ENCODE measurements at places on chromosomes 3 and 15.
A peak's percentile ranks its signal among the peaks of the same experiment; 100 is the strongest.

DNA sequence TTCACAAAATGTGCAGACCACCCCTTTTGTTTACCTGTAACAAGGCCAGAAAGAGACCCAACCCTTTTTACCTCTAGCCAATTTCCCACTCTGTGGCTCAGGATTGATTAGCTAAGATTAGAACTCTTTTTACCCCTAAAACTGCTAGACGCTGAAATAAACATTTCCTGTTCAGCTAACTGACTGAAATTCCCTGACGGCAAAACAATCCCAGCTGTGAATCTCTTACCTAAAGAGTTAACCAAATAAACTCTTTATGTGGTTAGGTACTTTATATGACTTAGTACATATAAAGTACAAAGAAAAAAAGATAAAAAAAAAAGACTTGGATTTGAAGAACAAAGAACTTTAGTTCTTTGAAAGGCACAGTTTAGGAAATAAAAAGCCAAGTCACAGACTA lies 988.7 kb downstream of the FHIT start:
- no peak for DNase-seq

GRCh38 chr3:71310359-71310979 lies 273.1 kb downstream of the FOXP1 start:
- DNase-seq: peak; percentile 17

GRCh38 chr3:178823591-178824246 lies 247.9 kb downstream of the ZMAT3 start:
- DNase-seq: no peak

GRCh38 chr3:185711255-185711870 lies 113.5 kb downstream of the IGF2BP2 start:
- DNase-seq: peak; percentile 63

DNA sequence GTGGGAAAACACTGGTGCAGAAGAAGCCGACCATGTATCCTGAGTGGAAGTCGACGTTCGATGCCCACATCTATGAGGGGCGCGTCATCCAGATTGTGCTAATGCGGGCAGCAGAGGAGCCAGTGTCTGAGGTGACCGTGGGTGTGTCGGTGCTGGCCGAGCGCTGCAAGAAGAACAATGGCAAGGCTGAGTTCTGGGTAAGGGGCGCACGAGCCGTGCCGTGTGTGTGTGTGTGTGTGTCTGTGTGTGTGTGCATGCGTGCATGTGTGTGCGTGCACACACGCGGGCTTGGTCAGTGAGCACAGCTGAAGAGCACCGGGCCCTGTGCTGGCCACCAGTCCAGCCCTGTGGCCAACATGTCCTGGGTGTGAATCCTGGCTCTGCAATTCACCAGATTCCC lies 18.6 kb downstream of the PRKCD start:
- no peak for DNase-seq

- DNase-seq: peak; percentile 75
These were observed 4.2 kb upstream of the TRAT1 start for GRCh38 chr3:108818404-108818803.

DNA sequence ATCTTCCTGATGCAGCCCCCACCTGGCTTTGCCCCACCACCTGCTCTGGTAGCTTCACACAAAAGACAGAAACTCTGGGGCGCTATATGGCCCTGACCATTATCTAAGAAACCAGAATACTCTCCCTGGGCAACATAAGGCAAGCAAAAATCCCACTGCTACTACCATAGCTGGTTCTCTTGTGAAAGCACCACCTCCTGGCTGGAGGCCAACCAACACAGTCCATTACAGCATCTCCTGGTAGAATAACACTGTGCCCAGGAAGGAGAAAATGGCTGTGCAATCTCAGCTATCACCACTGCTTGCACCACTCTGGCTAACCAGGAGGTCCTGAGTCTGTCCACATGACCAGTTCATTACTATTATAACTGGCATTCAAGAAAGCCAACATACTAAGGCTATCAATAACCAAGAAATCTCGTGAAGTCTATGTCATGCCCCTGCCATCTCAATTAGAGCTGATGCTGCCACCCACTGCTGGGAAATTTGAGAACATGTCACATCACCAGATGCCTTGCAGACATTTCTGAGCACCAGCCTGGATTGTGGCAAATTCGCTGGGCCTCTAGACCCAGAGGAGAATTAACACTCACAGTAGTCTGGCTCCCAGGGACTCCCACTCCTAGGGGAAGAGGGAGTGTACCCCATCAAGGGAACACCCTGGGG lies 1114.8 kb downstream of the ROBO2 start:
- peak; percentile 18 for DNase-seq

DNA sequence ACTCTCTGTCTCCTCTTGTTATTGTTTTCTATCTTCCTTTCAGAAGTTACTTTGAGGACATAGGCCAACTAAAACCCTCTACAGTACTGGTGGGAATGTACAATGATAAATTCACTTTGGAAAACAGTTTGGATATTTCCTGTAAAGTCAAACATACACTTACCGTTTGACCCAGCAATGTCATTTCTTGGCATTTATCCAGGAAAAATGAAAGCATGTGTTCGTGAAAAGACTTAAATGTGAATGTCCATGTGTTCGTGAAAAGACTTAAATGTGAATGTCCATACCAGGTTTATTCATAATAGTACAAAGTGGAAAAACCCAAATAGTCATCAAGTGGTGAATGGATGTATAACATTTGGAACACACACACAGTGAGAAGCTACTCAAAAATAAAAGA lies 361.5 kb upstream of the DPH6 start:
- no peak for DNase-seq

DNA sequence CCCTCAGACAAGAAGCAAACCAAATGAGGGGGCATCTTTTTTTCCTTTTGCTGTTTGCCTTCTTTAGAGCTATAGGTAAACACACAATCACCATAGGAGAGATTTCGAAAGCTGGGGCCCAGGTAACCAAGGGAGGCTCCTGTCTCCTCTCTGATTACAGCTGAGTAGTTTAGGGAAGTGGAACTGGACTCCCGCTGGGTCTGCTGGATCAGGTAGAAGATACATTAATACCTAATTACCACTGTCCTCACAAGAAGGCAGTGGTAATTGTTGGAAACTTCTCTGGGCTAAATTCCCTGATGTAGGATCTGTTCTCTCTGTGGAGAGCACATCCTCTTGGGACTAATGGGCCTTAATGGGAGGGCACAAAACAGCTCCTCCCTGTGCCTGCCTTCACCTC lies 32.7 kb downstream of the HDC start:
- no peak for DNase-seq

DNA sequence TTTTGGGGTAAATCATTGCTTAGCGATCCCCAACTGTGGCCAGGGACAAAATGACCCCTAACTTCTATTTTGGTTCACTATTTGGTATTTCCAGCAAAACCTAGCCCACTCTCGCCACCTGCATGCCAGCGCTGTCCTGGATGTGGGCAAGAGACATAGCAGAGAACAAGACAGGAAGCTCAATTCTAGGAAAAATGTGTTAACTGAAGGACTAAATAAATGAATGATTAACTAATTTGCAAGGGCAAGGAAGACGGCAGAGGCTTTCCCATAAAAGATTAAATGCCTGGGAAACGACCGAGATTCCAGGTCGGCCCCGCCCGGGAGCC lies 408 bp downstream of the NICN1 start:
- DNase-seq: no peak

DNA sequence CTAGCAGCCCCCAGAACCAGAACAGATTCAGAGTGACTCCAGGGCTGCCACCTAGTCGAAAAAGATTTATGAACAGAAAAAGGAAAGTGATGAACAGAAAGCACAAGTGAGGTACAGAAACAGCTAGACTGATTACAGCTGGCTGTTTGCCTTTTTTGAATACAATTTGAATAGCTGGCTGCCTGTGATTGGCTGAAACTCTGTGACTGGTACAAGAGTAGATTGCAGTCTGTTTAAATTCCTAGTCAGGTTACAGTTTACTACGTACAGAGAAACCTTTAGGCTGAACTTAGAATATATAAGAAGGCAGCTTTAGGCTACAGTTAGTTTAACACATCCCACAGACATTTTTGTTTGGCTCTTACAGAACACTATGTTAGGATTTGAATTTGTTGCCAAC lies 10.0 kb downstream of the CCDC13 start:
- no peak for DNase-seq

- DNase-seq: no peak
These were observed 834.6 kb upstream of the CFAP20DC start for GRCh38 chr3:59884409-59884808.

DNA sequence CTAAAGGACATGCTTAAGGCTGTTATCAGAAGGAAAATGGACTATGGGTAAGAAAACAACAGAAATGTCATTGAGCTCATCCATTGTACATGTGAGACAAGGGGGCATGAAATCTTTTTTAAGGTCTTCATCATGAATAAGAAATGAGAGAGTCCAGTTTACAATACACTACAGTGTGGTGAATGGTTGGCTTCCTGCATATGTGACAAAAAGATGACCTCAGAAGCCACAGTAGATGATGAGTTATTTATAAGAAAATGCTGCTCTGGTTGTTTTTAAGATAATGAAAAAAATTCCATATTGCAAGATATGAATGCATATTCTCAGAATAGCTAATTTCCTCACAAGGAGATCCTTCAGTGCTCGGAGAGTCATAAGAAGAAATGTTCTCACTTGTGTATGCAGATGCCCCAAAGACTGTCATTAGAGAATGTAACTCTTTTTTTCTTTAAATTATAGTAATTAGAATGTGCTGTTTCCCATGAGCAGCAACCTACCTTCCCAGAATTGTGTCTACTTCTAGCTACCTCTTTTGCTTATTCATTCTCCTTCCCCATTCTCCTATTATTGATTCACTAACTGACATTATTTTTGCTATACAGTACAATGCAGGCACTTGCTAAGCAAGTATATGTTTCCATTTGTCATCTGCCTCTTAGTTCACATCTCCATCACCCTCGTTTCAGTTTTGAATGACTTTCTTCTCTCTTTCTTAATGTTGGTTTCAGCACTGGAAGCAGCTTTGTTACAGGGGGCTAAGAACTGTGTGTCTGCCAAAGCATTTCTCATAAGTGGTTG lies 152.0 kb upstream of the PEX5L start:
- DNase-seq: no peak

DNA sequence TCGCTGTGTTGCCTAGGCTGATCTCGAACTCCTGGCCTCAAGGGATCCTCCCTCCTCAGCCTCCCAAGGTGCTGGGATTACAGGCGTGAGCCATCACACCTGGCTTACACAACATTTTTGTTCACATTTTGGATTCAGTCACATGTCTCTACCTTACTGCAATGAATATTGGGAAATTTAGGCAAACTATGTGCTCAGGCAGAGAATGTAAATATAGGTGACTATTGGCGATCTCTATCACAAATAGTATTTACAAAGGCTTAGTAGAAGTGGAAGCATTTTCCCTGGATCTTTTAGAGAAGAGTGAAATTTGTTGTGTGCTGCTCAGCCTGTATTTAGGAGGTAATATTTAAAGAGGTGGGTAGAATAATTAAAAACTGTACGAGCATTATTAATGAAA lies 20.7 kb downstream of the SCAANT1 start:
- DNase-seq: no peak

DNA sequence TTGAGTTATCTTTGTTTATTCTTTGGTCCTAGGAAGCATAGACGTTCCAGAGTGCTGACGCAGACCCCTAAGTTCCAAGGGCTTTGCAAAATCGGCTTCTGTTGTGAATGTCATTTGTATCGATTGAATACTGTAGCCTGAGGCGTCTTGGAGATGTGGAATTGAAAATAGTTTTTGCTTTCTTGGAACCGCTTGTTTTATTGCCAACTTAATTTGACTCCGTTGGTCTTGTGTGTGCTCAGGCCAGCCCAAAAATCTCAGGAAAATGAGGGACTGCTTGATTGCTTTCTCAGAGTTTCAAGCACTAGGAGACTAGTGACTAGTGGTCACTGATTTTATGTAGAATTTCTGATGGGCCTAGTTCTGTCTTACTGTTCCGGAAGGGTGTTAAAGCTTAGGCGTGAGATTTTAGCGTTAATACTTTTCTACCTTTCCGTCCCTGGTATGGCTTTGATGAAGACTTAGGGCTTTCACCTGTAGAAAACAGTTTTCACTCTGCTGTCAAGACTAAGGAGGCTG lies 263 bp upstream of the UTS2B start:
- peak; percentile 36 for DNase-seq

DNA sequence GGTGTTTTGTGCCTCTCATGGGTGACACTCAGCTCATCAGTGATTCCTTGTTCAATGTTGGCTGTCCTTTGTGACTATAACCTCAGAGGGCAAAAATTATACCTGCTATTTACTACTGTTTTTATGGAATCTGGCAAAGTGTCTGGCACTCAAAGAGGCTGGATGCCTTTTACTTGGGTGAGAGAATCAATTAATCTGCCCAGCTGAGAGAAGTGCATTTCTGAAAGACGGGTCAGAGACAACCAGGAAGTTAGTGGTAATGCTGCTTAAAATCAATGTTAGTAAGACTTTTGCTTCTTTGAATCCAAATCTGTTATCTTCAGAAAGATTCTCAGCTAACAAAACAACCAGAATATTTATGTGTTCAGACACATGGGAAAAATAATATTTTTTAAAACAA lies 436.2 kb upstream of the SUCLG2 start:
- no peak for DNase-seq

GRCh38 chr15:73573572-73573971 lies 59.6 kb downstream of the NPTN start:
- DNase-seq: peak; percentile 67

Data from A673 (cell line).